ENCODE measurements at places on chromosomes 13 and 19.
A peak's percentile ranks its signal among the peaks of the same experiment; 100 is the strongest.

GRCh38 chr13:90246687-90247345, 1100.7 kb upstream of the MIR17HG start:
- DNase-seq = no peak

DNA sequence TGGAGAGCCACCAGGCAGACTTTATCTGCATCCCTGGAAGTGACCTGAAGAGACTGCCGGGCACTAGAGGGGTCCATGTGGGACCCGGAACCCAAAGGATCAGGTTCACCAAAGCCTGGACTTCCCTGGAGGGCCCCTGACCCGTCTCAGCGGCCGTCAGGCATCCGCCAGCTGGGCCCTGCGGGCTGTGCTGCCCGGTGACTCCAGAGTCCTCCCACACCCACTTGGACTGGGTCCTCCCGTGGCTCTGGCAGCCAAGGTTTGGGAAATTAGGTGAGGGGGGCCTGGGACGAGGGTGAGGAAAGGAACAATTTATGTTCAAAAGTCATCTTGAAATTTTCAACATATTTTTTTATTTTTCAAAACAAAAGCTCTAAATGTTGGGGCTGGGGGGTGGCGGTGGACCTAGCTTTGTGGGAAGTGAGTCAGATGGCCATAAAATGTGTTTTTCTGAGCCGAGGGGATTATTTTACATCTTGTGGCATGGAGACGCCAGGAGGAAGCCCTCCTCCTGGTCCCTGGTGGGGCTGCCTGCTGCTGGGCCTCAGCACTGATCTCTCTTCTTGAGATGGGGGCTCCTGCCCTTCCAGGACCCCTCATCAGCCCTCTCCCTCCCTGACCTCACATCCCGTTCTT, 20.2 kb downstream of the CEBPA start:
- no peak for DNase-seq

DNA sequence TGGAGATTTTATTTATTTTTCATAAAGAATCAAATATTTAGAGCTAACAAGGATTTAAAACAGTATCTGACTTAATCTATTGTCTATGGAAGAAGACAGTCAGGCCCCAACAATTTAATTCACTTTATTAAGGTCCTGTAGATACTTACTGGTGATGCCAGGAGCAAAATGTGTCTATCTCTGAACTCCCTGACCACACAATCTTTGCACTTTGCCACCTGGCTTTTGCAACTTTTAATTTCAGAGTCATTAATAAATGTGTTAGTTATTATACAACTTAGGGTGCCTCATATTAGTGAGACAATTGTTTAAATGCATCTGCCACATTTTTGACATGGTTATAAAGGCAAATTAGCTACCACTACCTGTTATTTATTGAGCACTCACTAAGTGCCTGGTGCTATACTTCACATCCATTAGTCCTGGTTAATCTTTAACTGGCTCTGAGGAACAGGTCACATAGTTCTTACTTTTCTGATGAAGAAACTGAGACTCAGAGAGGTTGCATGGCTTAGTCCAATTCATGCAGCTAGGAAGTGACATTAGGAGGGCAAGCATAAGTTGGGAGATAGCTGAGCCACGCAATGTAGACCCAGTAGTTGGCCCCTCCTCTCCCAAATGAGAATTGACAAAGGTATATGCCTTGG, 297.9 kb downstream of the DCT start:
- no peak for DNase-seq

GRCh38 chr19:17020823-17021222, 5.8 kb downstream of the CPAMD8 start:
- DNase-seq = no peak

GRCh38 chr13:103839460-103839859, 773.2 kb upstream of the SLC10A2 start:
- DNase-seq = no peak

DNA sequence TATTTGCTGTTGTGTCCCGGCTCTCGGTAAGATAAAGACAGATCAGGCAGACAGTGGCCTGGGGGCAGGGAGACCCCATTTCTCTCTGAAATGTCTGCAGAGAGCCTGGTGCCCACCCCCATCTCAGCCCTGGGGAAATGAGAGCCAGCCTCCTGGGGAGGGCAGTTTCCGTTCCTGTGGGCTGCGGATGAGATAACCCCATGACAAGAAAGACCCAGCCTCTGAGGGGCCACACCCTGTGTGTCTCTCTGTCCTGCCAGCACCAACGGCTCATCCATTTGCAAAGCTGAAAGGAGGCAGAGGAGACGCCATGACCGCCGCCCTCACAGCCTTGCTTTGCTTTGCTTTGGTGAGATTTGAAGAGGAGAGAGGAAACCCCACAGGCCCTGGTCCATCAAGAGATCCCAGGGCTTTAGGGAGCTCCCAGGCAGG, 28.1 kb upstream of the KIR3DL3 start:
- DNase-seq = no peak

DNA sequence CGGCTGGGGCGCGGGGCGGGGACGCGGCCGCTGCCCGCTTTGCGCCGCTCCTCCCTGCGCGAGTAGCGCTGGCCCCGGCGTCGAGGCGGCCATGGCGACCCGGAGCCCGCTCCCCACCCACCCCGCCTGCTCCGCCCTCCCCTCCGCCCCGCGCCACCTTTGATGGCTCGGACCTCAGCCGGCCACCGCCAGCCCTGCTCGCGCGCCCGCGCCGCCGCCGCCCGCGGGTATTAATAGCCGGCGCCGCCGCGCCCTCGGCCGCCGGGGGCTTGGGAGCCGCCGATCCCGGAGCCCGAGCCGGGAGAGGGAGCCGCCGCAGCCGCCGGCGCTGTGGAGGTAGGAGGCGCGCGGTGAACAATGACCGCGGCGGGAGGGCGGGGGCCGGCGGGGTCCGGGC, 261 bp downstream of the FARP1 start:
- no peak for DNase-seq

DNA sequence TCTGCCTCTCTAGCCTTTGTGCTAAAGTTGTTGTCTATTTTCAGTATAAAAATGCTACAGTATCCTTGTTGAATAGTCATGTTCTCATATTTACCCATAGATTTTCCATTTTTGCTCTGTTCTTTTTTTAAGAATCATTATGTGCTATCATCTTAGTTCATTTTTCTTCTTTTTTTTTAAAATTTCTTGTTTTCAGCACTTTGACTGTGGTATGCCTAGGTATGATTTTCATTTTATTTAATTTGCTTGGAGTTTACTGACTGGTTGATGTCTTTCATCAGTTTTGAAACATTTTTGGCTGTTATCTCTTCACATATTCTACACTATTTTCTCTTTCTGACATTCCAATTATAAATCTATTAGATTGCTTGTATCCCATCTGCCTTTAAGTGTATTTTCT, 192.9 kb downstream of the PDS5B start:
- DNase-seq = no peak

DNA sequence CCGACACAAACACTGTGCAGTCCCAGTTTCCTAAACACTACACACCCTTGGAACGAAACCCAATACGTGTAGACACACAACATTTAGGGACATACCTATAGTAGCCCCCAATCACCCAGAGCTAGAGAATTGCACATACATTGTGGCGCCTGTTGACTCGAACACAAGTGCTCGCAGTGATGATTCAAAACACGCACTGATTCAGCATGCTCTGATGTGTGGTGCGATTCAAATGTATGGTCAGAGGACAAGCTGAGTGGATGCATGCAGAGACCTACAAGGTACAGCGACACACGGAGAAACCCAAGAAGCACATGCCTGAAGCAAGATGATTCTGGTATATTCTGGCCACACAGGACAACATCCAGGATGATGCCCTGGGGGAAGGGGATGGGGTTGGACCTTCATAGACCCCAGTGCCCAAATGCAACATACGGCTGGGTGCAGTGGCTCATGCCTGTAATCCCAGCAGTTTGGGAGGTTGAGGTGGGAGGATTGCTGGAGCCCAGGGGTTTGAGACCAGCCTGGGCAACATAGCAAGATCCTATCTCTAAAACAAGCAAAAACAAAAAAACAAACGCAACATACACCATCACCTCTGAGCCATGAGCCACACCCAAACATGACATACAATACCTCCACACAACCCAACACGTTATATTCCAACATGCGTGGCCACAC, 997 bp upstream of the KCNN4 start:
- peak; percentile 40 for DNase-seq

DNA sequence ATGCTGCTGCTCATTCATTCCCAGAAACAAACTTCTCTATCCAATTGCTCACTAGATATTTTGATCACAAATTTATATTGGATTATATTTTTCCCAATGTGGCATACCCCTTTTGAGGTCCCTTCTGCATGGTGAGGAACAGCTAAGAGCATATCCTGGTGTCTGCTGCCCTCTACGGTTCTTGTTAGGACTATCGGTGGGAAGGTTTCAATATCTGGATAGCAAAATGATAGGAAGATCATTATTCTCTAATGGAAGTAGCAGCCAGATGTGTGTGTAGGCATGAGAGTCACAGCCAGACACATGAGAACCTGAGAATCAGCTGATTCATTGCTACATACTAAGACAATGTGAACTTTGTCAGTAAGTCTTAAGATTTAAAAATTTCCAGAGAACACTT, 1422.4 kb upstream of the MIR17HG start:
- DNase-seq = no peak

GRCh38 chr13:47521890-47522487, 479.1 kb downstream of the SUCLA2 start:
- no peak for DNase-seq

All from CD4-positive, alpha-beta T cell treated with Interleukin-15 for 4 hours (primary cell).